Glutamatergic neuron (in vitro differentiated cells): ENCODE measurements at places on chromosomes 13 and 19. TPM values are rescaled to one million over a fixed set of nuclear protein-coding genes. Genes with fewer than 3 reads are reported as not detected.

DNA sequence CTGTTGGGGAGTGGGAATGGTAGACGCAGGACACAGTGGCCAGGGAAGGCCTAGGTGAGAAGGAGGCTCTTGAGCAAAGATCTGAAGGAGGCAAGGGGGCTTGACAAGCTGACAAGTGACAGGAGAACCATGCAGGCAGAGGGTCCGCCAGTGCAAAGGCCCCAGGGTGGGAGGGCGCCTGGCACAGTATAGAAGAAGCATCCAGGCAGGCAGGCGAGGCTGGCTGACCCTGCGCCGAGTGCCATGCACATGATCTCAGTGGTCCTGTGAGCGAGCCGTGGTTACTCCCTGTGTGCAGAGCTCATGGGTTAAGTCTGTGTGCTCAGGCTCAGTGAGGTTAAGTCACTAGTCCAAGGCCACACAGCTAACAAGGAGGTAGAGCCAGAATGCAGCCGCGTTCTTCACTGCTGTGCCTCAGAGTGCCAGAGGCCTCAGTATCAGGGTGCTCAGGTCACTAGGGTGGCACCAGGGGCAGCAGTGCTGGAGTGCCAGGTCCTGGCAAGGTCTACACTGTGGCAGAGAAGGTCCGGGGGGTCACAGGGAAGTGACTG lies 15.2 kb downstream of the CNFN start:
- no peak overlapping the region for H3K4me3 ChIP-seq
- H3K27me3 ChIP-seq, result peaks cover 14% of the 10 kb centered on the region
- DNase-seq, result no peak
- H3K36me3 ChIP-seq, result peaks cover 8% of the 10 kb centered on the region
- no peak overlapping the region for H3K27ac ChIP-seq

DNA sequence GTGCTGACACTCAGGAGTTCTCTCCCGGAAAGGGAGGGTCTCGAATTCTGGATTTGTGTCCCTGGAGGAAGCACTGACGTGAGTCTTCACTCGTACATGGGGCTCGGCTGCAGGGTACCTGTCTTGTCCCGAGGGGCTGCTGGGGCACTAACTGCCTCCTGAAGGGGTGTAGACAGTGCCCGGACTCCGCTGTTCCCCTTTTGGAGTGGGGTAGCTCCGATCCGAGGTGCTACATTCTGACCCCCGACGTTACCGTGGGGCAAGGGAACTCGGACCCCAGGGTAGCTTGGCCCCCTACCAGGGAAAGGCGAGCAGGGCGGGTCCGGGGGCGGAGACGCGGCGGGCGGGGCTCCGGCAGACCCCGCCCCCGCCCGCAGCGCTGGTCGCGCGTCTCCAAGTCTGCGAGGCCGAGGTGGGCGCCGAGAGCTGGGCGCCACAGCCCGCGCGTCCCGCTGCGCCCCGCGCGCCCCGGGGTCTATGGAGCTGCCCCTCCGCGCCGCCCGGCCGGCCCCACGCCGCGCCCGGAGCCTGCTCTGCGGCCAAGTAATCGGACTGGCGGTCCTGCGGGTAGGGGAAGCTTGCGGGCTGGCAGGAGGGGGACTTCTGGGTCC lies at the start of gene NPAS1:
Gene NPAS1 (plus strand): TSS at position 407 of the 611 bp plus-strand sequence. CDS start 1,211 bp downstream, outside the sequence.
- H3K4me1 ChIP-seq, result no peaks in the 10 kb centered on the region
- no peaks in the 10 kb centered on the region for H3K36me3 ChIP-seq
- peaks cover 13% of the 10 kb centered on the region for H3K27me3 ChIP-seq
- H3K4me3 ChIP-seq, result peak within 1 kb of the TSS; percentile 65

DNA sequence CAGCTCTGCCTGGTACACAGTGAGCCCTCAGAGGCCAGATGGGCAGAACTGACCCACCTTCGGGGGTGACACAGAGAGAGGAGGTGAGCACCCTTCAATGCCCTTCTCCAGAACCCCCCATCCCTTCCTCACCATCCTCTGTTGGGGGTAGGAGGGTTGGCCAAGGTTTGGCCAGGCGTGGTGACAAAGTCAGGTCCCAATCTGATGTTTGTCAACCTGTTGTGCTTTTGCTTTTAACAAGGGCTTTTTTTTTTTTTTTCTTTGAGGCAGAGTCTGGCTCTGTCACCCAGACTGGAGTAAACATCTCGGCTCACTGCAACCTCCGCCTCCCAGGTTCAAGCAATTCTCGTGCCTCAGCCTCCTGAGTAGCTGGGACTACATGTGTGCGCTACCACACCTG lies 7.3 kb downstream of the PTGIR start:
- H3K27me3 ChIP-seq, result peaks cover 4% of the 10 kb centered on the region
- DNase-seq, result no peak
- H3K4me1 ChIP-seq, result peaks cover 28% of the 10 kb centered on the region
- H3K36me3 ChIP-seq, result no peaks in the 10 kb centered on the region
- H3K4me3 ChIP-seq, result no peak overlapping the region

GRCh38 chr19:33629826-33630375 lies 8.1 kb downstream of the CHST8 start:
- H3K4me1 ChIP-seq, result peaks cover 57% of the 10 kb centered on the region
- peaks cover 11% of the 10 kb centered on the region for H3K27me3 ChIP-seq
- H3K36me3 ChIP-seq, result peaks cover 4% of the 10 kb centered on the region
- H3K4me3 ChIP-seq, result no peak overlapping the region

- H3K4me1 ChIP-seq, result peaks cover 11% of the 10 kb centered on the region
- H3K27ac ChIP-seq, result no peak overlapping the region
- no peaks in the 10 kb centered on the region for H3K36me3 ChIP-seq
- H3K4me3 ChIP-seq, result no peak overlapping the region
Observed at GRCh38 chr13:114021464-114022308, 47.8 kb upstream of the C13orf46 start.

GRCh38 chr13:99217461-99218110 lies 16.9 kb downstream of the UBAC2 start:
- H3K4me3 ChIP-seq, result no peak overlapping the region
- H3K27me3 ChIP-seq, result peaks cover 1% of the 10 kb centered on the region
- DNase-seq, result no peak
- H3K4me1 ChIP-seq, result peaks cover 19% of the 10 kb centered on the region

DNA sequence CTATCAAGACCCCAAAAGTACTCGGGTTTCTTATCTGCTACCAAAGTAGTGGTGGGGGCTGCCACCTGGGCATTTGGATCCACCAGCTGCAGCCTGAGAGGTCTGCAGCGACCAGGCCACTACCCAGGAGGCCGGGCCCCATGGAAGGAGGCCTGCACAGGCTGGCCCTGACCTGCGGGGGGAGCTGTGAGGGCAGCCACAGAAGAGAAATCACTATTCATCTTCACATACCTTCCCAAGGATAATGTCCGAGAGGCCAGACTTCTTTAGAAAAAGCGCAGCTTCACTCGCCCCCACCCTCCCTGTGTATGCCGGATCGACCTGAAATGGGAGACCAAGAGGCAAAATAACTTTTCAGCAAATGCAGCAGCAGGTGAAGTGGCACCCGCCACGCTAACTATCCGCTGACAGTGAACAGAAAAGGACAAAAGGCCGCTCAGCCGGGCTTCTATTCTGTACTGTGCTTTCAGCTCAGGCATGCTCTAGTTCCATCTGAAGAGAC lies 30.1 kb downstream of the EPS15L1 start:
- peaks cover 6% of the 10 kb centered on the region for H3K27me3 ChIP-seq
- H3K4me1 ChIP-seq, result peaks cover 38% of the 10 kb centered on the region

DNA sequence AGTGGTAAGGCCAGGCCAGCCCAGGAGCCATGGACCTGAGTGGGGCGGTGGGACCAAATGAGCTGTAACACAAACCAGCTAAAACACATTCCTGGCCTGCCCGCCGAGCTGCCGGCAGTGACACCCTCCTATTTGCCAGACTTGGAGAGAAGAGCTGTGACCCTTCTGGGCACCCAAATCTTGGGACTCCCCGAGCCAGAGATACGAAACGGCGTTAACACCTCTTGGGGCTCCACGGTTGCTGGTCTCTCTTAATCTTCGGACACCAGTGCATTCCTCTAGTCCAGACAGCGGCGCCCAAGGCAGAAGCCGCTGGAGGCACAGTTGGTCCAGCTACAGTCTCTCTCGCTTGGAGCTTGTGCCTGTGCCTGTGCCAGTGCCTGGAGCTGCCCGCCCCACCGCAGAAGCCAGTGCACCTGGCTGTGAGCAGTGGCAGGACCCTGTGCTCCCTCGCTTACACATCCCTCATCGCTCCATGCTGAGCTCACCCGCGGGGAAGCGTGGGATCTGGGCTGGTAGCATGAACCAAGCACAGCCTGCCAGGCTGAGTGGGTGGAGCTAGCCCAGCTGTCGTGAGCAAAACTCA lies 147.2 kb upstream of the KLHL1 start:
- no peaks in the 10 kb centered on the region for H3K36me3 ChIP-seq
- no peaks in the 10 kb centered on the region for H3K27me3 ChIP-seq
- H3K4me1 ChIP-seq, result peaks cover 2% of the 10 kb centered on the region
- H3K27ac ChIP-seq, result no peak overlapping the region

DNA sequence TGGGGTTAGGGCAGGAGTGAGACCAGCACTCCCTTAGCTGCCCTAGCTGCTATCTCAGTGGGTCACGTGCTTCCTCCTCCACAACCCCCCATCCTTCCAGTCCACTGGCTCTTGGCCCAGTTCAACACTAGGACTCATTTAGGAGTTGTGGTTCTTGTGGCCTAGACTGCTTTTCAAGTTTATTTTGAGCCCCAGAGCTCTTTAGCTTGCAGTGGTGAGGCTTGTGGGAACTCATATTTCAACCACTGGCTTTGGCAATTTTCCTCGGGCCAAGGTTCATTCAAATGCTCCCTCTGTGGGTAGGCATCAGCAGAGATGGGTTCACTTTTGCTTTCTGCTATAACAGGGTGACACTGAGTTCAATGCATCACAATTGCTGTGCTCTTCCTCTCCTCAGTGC lies 436.2 kb upstream of the SLITRK5 start:
- no peak overlapping the region for H3K4me3 ChIP-seq
- no peaks in the 10 kb centered on the region for H3K27me3 ChIP-seq
- no peaks in the 10 kb centered on the region for H3K36me3 ChIP-seq
- DNase-seq, result no peak

DNA sequence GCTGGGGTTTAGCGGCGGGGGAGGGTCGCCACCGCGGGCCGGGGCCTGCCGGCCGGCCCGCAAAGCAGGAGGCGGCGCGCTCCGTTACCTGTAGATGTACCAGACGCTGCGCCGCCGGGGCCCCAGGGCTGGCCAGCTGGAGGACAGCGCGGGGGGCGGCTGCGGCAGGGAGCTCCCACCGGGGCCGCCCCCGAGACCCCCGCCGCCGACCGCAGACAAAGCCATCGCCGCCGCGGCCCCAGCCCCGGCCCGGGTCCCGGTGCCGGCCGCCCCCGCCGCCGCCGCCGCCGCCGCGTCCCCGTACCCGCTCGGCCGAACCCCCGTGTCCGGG lies 24.8 kb downstream of the SHANK1 start:
- no peak overlapping the region for H3K27ac ChIP-seq
- no peak overlapping the region for H3K4me3 ChIP-seq
- peak; percentile 48 for DNase-seq
- no peaks in the 10 kb centered on the region for H3K36me3 ChIP-seq
- peaks cover 32% of the 10 kb centered on the region for H3K27me3 ChIP-seq

GRCh38 chr13:109680930-109681329 lies 105.5 kb downstream of the IRS2 start:
- H3K4me3 ChIP-seq, result no peak overlapping the region
- H3K4me1 ChIP-seq, result peaks cover 3% of the 10 kb centered on the region
- no peak for DNase-seq
- no peak overlapping the region for H3K27ac ChIP-seq

GRCh38 chr19:15210323-15210781 lies 9.6 kb upstream of the NOTCH3 start:
- no peak overlapping the region for H3K27ac ChIP-seq
- H3K36me3 ChIP-seq, result no peaks in the 10 kb centered on the region

GRCh38 chr19:40465025-40465556 lies 454 bp downstream of the BLVRB start:
- no peaks in the 10 kb centered on the region for H3K36me3 ChIP-seq
- no peak for DNase-seq
- H3K4me1 ChIP-seq, result peaks cover 6% of the 10 kb centered on the region
- no peak overlapping the region for H3K27ac ChIP-seq

GRCh38 chr13:61838568-61838967 lies 422.9 kb upstream of the PCDH20 start:
- no peak overlapping the region for H3K27ac ChIP-seq
- H3K4me1 ChIP-seq, result no peaks in the 10 kb centered on the region
- no peak overlapping the region for H3K4me3 ChIP-seq
- no peak for DNase-seq
- no peaks in the 10 kb centered on the region for H3K36me3 ChIP-seq

DNA sequence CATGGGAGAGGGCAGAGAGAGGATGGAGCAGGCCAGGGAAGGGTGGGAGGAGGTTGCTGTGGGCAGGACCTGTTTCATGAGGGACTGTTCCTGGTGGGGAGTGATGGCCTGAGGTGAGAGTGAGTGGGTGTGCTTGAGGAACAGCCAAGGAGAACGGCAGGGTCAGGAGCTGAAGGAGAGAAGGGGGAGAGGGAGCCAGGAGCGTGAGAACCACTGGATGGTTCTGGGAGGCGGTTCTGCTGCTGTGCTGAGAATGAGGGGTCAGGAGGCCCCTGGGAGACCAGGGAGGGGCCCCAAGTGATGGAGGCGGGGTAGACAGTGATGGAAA lies 7.8 kb downstream of the SIN3B start:
- DNase-seq, result no peak
- no peaks in the 10 kb centered on the region for H3K27me3 ChIP-seq
- no peak overlapping the region for H3K4me3 ChIP-seq
- H3K4me1 ChIP-seq, result peaks cover 2% of the 10 kb centered on the region
- H3K27ac ChIP-seq, result peak overlapping the region; percentile 2

- H3K27ac ChIP-seq, result no peak overlapping the region
- H3K4me1 ChIP-seq, result peaks cover 9% of the 10 kb centered on the region
- H3K27me3 ChIP-seq, result no peaks in the 10 kb centered on the region
- no peak for DNase-seq
- H3K36me3 ChIP-seq, result peaks cover 5% of the 10 kb centered on the region
Observed at GRCh38 chr13:109646423-109646822, 140.0 kb downstream of the IRS2 start.

The KLK12 gene
- 0.66 TPM for total RNA-seq

The DKKL1 gene
- total RNA-seq, result 2.8 TPM

The GPR183 gene
- not detected for total RNA-seq

The PNMA8A gene
- total RNA-seq, result 14.1 TPM

The LILRA2 gene
- not detected for total RNA-seq

The KCNN4 gene
- 0.44 TPM for total RNA-seq

The LGALS16 gene
- not detected for total RNA-seq

The NANOS3 gene
- total RNA-seq, result not detected
